Ovary (tissue), 10 donors: ENCODE measurements at places on chromosomes 6 and 20. TPM values are rescaled to one million over a fixed set of nuclear protein-coding genes. Genes with fewer than 3 reads are reported as not detected.

Gene BTN1A1
- polyA plus RNA-seq = 0.05 TPM

Gene LKAAEAR1
- not detected for polyA plus RNA-seq

Gene EDN3
- 0.57 TPM for polyA plus RNA-seq

Gene TFAP2C
- polyA plus RNA-seq = 0.18 TPM

Gene TGM3
- 0.20 TPM for polyA plus RNA-seq

Gene MACROD2
- 8.4 TPM for polyA plus RNA-seq

Gene HEBP2
- 29.5 TPM for polyA plus RNA-seq

Gene OR11A1
- polyA plus RNA-seq = not detected

Gene MEP1A
- polyA plus RNA-seq = not detected

GRCh38 chr6:132139611-132140010, 188.4 kb upstream of the CCN2 start:
- H3K27ac ChIP-seq = no peak overlapping the region
- H3K36me3 ChIP-seq = no peaks in the 10 kb centered on the region
- DNase-seq = no peak
- H3K27me3 ChIP-seq = no peaks in the 10 kb centered on the region
- H3K4me1 ChIP-seq = no peaks in the 10 kb centered on the region

DNA sequence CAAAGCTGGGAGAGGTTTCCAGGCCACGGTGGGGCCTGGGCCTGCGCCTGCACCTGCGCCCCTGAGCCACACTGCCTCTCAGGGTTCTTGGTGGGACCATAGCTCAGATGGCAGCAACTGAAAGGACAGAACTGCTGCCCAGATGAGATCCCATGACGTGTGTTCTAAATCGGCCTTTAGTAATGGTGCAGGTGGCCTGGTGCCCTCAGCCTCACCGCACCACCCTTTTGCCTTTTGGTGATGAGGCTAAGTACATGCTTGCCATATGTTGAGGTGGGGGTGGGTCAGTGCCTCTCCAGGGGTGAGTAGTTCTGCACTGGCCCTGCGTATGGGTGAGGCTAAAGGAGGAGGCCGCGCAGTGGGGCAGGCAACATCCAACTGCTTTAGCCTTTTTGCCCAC, 7.4 kb downstream of the PSMG4 start:
- DNase-seq = no peak
- no peak overlapping the region for H3K4me3 ChIP-seq
- no peaks in the 10 kb centered on the region for H3K27me3 ChIP-seq

GRCh38 chr6:89022798-89023197, 57.8 kb upstream of the PNRC1 start:
- no peak overlapping the region for H3K4me3 ChIP-seq
- no peaks in the 10 kb centered on the region for H3K36me3 ChIP-seq
- no peak overlapping the region for H3K27ac ChIP-seq
- no peak for DNase-seq
- peaks cover 7% of the 10 kb centered on the region for H3K4me1 ChIP-seq

GRCh38 chr6:137951064-137951597, 84.1 kb downstream of the TNFAIP3 start:
- H3K4me1 ChIP-seq = no peaks in the 10 kb centered on the region
- H3K4me3 ChIP-seq = no peak overlapping the region
- no peak overlapping the region for H3K27ac ChIP-seq
- DNase-seq = no peak

DNA sequence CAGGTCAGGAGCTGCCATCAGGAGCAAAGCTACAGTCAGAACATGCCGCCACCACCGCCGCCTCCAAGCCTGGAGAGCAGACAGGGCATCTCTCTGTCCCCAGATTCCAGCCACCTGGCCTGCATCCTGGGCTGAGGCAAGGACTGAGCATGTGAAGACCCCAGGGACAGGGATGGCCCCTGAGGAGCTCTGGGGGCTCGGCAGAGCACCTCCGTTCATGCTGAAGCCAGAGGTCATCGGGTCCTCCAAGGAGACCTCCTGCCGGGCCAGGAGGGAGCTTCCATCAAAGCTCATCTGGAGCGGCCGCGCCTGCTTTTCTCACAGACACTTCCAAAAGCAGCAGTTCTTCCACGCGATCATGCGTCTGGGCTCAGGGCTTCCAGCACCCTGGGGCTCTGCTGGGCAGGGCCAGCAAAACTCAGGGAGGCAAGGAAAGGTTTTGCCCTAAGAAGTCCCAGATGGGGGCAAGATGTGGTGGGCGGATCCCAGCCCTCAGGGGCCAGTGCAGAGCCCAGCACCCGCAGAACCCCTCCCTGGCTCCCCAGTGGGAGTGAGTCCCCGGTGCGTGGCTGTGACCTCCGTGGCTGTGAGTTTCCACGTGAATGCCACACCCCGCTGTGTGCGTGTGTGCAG, 138.4 kb downstream of the TAF4 start:
- no peaks in the 10 kb centered on the region for H3K27me3 ChIP-seq
- DNase-seq = no peak
- no peak overlapping the region for H3K4me3 ChIP-seq
- H3K4me1 ChIP-seq = no peaks in the 10 kb centered on the region
- H3K36me3 ChIP-seq = no peaks in the 10 kb centered on the region
- H3K27ac ChIP-seq = no peak overlapping the region

DNA sequence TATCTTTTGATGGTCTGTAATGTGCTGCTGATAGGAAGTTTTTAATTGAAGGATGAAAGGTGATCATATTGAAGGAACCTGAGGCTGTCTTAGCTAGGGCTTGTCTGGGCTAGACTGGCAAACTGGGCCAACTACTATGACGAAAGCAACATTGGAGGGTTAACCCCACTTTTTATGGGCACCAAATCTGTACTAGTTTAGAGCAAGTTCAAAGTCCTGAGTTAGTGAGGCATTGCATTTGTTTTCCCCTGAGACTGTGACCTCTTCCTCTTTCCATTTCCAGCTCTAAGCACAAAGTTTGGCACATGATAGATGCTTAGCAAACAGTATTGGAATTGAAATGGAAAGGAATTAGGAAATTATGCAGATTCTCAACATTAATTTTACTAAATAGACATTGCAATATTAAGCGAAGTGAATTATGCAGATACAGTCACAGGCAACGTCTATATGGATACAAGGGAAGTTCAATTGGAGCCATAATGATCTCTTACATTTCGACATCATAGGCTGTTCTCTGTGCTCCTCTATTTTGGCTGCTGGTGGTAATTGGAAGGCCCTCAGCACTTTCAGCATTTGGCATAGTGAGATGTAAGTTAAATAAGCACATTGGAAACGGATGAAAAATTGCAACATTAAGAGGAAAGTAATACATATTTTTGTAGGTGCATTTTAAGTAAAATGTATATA, 22.2 kb downstream of the CEP57L1 start:
- no peak overlapping the region for H3K27ac ChIP-seq
- H3K27me3 ChIP-seq = no peaks in the 10 kb centered on the region
- H3K4me1 ChIP-seq = peaks cover 3% of the 10 kb centered on the region
- no peak overlapping the region for H3K4me3 ChIP-seq

GRCh38 chr20:41200446-41201202, 63.3 kb downstream of the PLCG1 start:
- no peak overlapping the region for H3K4me3 ChIP-seq
- no peak overlapping the region for H3K27ac ChIP-seq
- no peaks in the 10 kb centered on the region for H3K27me3 ChIP-seq
- DNase-seq = no peak
- no peaks in the 10 kb centered on the region for H3K36me3 ChIP-seq

DNA sequence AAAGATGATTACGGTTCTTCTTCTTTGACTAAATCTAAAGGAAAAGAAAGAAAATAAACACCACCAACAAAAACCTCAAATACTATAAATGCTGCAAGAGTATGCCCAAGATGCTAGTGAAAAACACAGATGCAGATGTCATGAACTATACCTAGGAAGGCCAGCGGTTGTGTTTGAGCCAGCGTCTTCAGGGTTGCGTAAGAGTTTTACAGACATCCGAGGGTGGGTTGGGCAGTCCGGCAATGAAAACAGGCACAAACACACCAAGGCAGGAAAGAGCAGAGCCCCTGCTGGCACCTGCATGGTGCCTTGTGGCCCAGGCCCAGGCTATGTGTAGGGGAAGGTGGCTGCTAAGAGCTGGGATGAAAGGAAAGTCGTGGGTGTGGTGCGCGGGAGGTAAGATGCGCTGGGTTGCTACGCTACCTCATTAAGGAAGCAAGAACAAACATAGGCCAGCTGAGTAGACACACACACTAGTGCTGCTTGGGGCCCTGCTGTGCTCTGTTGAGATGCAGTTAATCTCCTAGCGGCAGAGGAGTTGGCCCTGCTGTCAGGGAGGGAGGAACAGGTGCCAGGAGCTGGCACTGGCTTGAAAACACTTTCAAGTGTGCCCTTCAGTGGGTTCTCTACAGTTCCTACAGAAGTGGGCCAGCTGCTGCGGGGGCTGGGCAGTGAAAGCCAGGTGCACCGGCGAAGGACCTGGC, 170.2 kb upstream of the PLN start:
- no peaks in the 10 kb centered on the region for H3K4me1 ChIP-seq
- H3K27ac ChIP-seq = no peak overlapping the region
- no peaks in the 10 kb centered on the region for H3K27me3 ChIP-seq
- H3K36me3 ChIP-seq = no peaks in the 10 kb centered on the region

DNA sequence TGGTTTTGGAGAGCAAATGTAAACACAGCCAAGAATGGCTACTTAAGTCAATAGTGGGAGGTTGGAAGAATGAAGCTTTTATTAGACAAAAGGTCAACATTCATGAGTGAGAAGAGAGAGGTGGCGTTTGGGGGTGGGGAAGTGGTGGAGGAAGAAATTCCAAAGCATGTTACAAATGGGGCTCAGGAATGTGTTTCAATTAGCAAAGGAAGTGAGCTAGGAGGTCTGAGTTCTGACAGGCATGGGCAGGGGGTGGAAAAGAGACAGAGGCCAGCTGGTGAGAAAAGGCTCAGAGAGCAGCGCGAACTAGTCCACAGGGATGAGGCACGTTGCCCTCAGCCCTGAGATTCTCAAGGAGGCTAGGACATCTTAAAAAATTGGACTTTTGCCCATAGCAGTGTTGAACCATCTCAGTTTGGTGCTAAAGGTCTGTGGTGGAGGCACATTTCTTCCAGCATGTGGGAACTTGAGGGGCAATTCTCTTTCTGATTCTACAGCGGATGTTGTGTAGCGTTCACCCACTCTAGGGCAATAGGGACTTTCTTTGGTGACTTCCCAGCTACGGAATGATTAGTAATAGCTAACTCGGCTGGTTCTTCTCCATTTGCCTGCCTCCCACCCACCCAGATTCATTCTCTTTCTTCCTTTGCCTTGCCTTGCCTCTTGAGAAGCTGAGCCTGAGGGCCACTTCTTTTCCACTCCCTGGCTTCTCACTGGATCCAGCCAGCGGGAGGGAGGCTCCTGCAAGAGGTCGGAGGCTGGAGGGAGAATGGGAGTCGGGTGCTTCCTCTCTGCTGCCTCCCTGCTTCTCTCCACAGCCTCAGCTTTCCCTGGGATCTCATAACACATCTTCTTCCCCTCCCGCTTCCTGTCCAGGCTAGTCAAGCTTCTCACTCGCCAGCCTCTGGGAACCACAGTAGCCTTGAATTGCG, 45.1 kb upstream of the NEDD9 start:
- no peak for DNase-seq
- no peak overlapping the region for H3K4me3 ChIP-seq
- H3K27me3 ChIP-seq = no peaks in the 10 kb centered on the region
- H3K4me1 ChIP-seq = peaks cover 25% of the 10 kb centered on the region
- no peaks in the 10 kb centered on the region for H3K36me3 ChIP-seq

DNA sequence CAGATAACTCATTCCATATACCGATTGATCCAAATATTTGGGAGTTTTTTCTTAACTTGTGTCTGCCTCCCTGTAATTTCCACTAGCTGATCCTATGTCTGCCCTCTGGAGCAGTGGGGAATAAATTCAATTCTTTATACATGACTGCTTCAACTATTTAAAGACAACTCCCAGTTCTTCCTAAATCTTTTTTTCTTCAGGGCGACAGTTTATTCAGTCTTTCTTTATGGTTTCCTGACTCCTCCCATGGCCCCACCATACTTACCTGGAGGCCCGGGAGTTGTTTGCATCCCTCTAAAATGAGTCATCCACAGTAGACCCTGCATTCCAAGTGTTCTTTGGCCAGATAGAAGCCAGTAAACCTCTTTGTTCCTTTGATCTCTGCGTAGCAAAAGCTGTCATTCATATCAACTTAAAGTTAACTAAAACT, 73.6 kb downstream of the LCA5 start:
- no peaks in the 10 kb centered on the region for H3K4me1 ChIP-seq
- no peaks in the 10 kb centered on the region for H3K27me3 ChIP-seq
- no peak for DNase-seq
- H3K4me3 ChIP-seq = no peak overlapping the region
- no peak overlapping the region for H3K27ac ChIP-seq

DNA sequence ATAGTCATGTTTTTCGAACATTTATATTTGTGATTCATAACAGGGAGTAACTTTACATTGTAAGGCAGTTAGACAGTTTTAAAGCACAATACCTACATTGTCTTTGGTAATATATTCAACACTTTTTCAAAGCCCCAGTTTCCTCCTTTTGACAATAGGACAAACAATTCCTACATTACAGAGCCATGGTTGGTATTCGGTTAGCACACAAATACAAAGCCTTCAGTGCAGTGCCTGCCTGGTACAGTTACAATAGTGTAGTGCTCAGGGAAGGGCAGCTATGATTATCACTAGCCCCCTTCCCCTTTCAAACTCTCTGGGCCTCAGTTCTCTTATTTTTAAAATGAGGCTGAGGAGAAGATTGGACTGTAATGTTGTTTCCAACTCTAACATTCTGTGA, 207.8 kb downstream of the TPBG start:
- H3K4me3 ChIP-seq = no peak overlapping the region
- no peaks in the 10 kb centered on the region for H3K36me3 ChIP-seq
- no peak overlapping the region for H3K27ac ChIP-seq
- no peak for DNase-seq
- no peaks in the 10 kb centered on the region for H3K4me1 ChIP-seq

DNA sequence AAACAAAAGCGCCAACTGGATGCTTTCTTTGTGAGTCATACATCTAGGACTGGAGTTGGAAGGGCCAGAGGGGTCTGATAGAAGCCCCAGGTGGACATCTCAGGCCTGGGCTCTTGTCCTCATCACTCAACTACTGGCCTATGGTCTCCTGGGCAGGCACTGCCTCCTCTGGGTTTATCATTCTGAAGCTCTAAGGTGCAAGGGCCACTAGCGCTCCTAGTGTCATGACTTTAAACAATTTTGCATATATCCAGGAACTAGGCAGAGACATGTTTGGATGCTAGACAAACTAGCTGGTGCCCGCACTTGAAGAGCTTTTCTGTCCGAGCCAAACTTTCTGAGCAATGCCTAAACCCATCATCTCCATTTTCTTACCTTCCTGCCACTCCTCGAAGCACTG, 72.3 kb downstream of the CD164 start:
- H3K36me3 ChIP-seq = no peaks in the 10 kb centered on the region

- no peak overlapping the region for H3K27ac ChIP-seq
- no peak for DNase-seq
These were observed 185.0 kb downstream of the MCHR2 start for GRCh38 chr6:99808992-99809391.

DNA sequence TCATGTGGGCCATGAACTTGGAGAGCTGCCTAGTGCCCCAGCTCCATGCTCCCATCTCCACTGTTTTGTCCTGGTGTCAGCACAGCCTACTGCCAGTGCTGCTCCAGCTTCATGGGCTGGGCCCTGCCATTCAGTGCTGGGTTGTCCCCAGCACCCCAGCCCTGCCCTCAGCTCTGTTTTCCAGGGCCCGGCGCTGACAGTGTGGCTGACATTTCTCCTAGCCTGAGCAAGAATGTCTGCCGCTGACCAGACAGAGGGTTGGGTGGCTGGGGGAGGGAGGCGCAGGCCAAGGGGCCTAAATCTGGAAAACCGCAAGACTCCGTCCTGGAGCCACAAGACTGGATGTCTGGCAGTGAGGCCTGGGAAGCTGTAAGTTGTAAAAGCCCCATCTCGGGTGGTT, 78.9 kb downstream of the DHX35 start:
- no peak for DNase-seq
- H3K4me3 ChIP-seq = no peak overlapping the region
- no peaks in the 10 kb centered on the region for H3K36me3 ChIP-seq
- no peak overlapping the region for H3K27ac ChIP-seq
